ENCODE measurements at places on chromosomes 2 and 18.

- H3K4me3 ChIP-seq, result peak overlapping the region; percentile 72
- no peak for DNase-seq
- no peaks in the 10 kb centered on the region for H3K36me3 ChIP-seq
- H3K4me1 ChIP-seq, result peaks cover 16% of the 10 kb centered on the region
- no peak overlapping the region for H3K27ac ChIP-seq
Observed at GRCh38 chr2:196067088-196067382, 1.6 kb downstream of the DNAH7 start.

DNA sequence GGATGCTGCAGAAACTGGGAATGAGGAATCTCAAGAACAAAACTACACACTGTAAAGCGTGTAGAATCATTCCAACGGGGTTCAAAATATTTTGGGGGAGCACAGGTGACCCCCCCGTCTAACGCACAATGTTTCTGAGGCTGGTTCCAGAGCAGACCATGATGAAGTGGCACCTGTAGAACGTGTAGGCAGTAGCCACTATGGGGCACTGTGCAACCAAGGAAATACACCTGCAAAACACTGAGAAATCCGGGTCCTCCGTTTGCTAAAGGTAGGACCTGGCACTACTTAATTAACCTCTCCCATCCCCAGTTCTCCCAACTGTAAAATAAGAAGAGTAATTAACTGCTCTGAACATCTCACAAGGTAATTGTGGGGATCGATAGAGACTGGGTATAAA is 22.6 kb downstream of the ST6GAL2 start:
- H3K4me1 ChIP-seq, result no peaks in the 10 kb centered on the region
- H3K4me3 ChIP-seq, result no peak overlapping the region
- no peak overlapping the region for H3K27ac ChIP-seq
- peaks cover 11% of the 10 kb centered on the region for H3K27me3 ChIP-seq
- peaks cover 8% of the 10 kb centered on the region for H3K36me3 ChIP-seq
- no peak for DNase-seq

DNA sequence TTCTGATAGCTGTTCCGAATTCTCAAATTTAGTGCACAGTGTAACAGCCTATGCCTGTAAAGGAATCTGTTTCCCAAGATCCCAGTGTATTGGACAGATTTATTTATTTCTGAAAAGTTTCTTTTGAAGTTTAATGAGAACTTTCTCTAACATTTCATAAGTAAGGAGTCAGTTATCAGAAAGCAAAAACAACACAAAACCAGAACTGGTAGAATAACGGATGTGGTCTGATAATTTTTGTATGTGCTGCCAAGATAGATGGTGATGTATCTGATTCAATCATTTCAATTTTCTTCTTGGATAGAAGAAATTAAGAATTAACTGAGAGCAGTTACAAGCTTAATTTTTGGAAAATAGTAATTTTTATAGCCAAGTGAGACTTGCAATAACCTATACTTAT is 374.3 kb downstream of the SOCS6 start:
- H3K4me3 ChIP-seq, result peak overlapping the region; percentile 80
- peaks cover 5% of the 10 kb centered on the region for H3K36me3 ChIP-seq
- no peaks in the 10 kb centered on the region for H3K27me3 ChIP-seq
- H3K4me1 ChIP-seq, result peaks cover 28% of the 10 kb centered on the region
- DNase-seq, result peak; percentile 63

DNA sequence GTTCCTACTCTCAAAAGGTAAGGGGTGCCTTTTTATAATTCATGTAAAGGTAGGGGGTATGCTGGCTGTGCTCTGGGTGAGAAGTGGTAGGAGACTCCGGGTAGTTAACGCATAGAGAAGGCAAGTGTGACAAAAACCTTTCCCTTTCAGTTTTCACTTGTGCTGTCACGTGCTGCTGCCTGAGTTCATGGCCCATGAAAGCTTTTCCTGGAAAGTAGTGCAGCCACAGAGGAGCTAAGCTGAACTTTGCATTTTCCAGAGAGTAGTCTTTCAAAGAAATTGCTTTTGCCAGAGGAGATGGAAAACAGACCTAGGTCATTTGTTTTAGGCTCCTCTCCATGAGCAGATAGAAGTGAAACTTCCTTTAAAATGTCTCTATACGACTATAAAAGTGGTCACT is 44.7 kb downstream of the THSD7B start:
- H3K27ac ChIP-seq, result no peak overlapping the region
- no peak for DNase-seq
- H3K4me1 ChIP-seq, result no peaks in the 10 kb centered on the region
- H3K27me3 ChIP-seq, result no peaks in the 10 kb centered on the region
- no peaks in the 10 kb centered on the region for H3K36me3 ChIP-seq

DNA sequence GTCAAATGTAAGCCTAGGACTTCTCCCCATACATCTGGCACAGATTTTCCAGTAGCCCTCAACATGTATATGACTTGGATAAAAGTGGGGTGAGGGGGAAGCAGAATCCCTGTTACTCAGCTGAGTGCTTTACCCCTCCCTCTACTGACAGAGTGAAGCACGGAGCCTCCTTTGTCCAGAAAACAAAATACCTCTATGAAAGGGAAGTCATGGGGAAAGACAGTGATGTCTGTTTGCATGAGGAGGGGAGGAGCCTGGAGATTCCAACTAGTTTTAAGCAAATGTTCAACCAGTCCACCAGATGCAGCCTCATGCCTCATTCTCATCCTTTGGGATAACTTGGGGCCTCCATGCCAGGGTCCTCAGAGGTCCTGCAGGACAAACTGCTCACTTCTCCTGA is 203.9 kb downstream of the SMAD2 start:
- DNase-seq, result no peak
- H3K27me3 ChIP-seq, result peaks cover 9% of the 10 kb centered on the region
- no peak overlapping the region for H3K4me3 ChIP-seq
- H3K36me3 ChIP-seq, result no peaks in the 10 kb centered on the region

Data from naive thymus-derived CD8-positive, alpha-beta T cell (primary cell).